ENCODE measurements at places on chromosomes 5 and 9.
A peak's percentile ranks its signal among the peaks of the same experiment; 100 is the strongest.

- DNase-seq, result peak; percentile 92
Measured at GRCh38 chr9:114691046-114691955, 9.3 kb upstream of the TEX48 start.

GRCh38 chr9:121242219-121242958 is 25.6 kb upstream of the GSN start:
- DNase-seq, result peak; percentile 22

- peak; percentile 80 for DNase-seq
Measured at GRCh38 chr5:131265311-131265803, 1.5 kb downstream of the CDC42SE2 start.

DNA sequence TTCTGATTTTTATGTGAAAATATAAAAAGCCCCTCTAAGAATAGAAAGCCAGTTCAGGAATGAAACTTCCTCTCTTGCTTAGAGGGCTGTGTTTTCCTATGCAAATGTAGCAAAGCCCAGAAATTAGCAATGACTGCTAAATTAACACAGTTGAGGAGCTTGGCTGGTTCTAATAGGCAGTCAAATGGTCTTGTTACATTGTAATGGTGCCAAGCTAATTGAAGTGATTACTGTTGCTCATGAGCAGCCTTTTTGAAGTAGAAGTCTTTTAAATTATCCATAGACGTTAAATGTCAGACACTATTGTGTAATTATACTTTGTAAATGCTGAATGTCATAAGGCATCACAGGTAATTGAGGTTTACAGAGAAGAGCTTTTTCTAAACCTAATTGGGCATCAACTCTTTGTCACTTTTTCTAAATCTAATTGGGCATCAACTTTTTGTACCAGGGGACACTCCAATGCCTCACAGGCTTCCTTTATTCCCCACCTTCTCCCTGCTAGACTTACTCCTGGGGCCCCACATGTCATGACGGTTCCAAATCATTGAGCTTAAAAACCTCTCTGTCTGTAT is 229.1 kb downstream of the PSAT1 start:
- no peak for DNase-seq

DNA sequence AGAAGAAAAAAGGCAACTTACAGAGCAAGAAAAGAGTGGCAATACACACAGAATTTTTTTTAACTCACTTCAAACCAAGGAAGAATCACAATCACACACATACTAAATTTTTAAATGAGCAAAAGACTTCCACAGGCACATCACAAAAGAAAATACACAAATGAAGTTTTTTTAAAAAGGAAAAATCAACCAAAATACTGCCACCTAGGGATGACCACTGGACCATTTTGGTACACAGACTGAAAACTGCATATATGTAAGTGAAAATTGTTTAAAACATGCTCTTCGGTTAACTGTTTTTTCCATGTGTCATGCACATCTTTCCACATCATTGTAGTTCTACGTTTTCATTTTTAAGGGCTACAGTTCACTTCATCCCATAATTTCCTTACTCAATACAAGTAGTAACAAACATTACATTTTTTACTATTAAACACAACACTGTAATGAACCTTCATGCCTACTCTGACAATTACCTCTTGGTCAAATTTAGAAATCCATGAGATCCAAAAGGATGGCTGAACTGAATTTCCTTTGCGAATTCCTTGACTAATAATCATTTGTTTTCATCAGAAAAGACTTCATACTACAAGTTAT is 79.0 kb downstream of the FBXW11 start:
- DNase-seq, result no peak
